HuH-7 (cell line): ENCODE measurements at places on chromosomes 1 and 21.

DNA sequence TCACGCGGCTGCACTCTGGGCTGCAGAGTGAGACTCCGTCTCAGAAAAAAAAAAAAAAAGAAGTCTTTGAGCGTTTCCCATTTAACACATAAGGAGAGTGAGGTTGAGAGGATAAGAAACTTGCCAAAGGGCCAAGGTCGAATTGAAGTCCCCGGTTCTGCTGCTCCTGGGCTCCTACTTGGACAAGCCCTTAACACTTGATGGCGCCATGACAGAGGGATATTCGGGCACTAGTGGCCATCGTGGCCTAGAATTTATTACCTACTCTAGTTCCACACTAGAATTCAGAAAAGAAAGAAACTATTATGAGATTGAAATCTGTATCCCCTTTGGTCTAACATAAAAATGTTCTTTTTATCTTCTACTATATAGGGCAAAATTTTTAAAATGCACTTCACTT, 65.7 kb upstream of the NEK2 start:
- no peak for DNase-seq

DNA sequence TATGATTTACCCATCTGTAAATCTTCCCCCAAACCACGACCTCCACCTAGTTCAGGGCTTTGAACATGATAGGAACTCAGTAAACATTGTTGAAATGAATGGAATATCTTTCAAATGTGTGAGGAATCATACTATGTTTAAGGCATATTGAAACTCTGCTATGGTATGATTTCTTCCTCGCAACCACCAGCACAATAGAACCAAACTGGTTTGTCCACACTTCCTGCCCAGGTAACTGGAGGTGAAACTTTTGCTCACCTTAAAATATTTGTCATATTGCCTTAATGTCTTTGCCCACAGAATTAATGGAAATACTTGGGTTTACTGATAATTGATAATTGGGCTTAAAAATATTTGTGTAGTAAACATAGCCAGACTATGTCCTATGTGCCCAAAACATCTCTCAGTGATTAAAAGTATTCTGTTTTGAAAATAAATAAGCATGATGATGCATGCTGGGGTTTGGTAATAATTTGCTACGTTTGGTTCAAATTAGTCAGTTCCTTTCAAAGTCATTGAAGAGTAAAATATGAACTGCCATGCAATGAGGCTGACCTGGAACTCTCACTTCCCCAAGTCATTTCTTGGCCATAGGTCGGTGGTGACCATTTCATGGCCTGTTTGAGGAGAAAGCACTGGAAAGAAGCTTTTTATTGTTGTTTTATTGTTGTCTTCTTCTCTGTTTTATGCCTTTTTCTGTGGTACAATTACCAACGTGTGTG, 73.3 kb downstream of the TNFSF18 start:
- DNase-seq = no peak

DNA sequence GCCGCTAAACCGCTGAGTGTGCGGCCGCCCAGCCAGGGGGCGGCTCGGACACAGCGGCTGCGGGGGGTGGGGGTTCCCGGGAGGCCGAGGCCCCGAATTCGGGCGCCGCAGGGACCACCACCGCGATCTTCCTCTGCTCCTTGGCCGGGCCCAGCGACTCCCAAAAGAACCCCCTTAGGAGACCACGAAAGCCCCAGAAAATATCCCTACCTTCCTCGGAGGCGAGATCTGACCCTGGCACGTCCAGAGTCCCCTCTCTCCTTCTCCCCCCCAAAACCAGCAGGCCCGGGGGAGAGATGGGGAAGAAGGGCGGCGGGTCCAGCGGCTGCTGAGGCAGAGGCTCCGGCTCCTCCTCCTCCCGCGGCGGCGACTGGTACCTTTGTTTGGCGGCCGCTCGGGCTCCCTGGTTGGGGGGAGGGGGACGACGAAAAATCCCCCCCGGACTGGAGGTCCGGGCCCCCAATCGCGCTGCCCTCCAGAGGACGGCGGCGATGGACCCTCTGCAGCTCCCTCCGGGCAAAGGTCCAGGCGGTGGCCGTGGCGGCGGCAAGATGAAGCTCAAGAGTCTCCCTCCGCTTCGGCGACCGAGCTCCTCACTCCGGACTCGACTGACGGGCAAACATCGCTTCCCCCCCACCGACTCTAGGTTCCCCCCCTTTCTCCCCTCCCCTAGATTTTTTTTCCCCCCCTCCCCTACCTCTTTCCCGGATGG, at the start of gene ARID4B:
Gene ARID4B, minus strand, starts transcription at position 621 of the 712 bp plus-strand sequence. CDS start 1,260 bp downstream, outside the sequence.
- peak; percentile 98 for DNase-seq

- DNase-seq = no peak
Measured at GRCh38 chr1:37763791-37764413, 1.0 kb downstream of the EPHA10 start.

DNA sequence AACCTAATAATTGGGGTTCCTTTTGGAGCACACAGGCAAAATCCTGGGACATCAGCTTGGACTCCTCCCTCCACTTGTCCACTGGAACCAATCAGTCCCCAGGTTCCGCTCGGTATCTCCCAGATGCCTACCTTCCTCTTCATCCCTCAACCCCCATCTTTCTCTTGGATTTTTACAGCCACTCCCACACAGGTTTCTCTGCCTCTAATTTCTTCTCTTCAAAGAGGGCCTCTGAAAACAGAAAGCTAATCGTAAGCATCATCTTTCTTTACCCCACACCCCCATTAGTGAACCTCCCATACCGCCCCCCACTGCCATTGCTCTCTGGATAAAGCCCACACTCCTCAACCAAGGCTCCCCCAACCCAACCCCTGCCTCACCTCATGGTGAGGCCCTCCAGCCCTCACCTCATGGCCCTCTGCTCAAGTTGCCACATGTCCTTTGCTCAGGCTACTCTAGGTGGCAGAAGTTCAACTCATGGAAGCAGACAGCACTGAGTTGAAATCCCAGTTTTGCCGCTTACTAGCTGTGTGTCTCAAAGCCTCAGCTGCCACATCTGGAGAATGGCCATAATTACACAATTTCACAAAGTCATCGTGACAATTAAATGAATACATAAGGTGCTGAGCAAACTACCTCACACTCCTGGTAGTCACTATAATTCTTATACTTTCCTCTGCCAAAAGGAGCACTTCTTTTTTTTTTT, 18.1 kb upstream of the WASF2 start:
- peak; percentile 66 for DNase-seq

DNA sequence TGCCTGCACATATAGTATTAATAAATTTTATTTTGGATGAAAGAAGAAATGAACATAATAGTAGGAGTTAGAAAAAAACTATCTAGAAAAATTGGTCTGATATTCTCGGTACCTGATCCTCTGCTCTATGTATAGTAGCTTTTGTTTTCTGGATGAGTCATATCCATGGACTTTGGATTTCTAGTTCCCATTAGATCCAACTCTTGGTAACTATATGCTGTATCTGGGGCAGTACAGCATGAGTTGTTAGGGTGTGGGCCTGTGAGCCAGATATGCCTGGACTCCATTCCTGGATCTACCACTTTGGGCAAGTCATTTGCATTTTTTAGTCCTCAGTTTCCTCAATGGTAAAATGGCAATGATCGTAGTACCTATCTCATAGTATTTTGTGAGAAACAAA, 372.2 kb upstream of the PKN2 start:
- DNase-seq = peak; percentile 12
